Activated CD4-positive, alpha-beta T cell treated with anti-CD3 and anti-CD28 coated beads, Interleukin-2, amount 50 U/mL, for 16 hours (primary cell): ENCODE measurements at places on chromosomes 16 and 17.
A peak's percentile ranks its signal among the peaks of the same experiment; 100 is the strongest.

GRCh38 chr17:78682363-78682762, 99.7 kb downstream of the CYTH1 start:
- no peak for DNase-seq

- DNase-seq: peak; percentile 51
Observed at GRCh38 chr16:2816751-2817339, at the start of gene PRSS21. TSS of gene PRSS21 (plus strand) at chr16:2817237. CDS start at chr16:2817269, 32 bp downstream.

DNA sequence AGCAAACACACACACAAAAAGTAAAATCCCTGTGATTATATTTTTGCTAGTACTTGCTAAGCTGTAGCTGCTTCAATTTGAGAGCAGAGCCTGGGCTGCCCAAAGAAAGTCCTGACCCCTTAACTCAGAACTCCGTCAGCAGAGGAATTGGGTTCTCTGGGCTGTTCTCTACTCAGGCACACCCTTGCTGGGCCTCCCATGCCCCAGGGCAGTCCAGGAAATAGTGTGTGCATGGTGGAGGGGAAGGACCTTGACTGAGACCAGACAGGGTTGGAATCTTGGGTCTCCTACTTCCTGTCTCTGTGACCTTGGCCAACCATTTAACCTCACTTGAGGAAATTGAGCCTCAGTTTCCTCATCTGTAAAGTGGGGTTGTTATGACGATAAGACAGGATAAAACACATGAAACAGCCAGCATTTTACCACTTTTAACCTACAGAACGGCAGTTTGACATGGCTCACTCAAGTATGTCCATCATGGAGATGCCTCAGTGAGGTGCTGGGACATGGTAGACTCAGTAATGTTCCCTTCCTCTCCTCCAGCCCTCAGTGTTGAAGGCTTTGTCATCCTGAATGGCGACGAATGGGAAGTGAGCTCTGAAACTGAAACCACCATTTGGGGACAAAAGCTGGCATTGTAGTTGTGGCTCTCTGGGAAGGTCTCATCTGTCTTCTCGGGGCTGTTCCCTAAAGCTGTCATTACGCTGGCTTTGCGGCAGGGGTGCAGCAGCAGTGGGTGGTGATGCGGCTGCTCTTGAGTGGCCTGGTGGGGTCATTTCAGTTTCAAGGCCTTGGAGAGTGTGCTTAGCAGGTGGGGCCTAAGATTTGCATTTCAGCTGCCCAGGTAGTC, 74.9 kb downstream of the CMIP start:
- DNase-seq: no peak

- DNase-seq: no peak
Observed at GRCh38 chr17:3890082-3890877, 2.6 kb downstream of the CAMKK1 start.

- DNase-seq: no peak
Observed at GRCh38 chr16:48373258-48374029, 11.8 kb downstream of the SIAH1 start.
